ENCODE measurements at places on chromosomes 11 and 22.
A peak's percentile ranks its signal among the peaks of the same experiment; 100 is the strongest.

- no peak overlapping the region for H3K4me3 ChIP-seq
- no peaks in the 10 kb centered on the region for H3K36me3 ChIP-seq
- peaks cover 2% of the 10 kb centered on the region for H3K4me1 ChIP-seq
- no peaks in the 10 kb centered on the region for H3K27me3 ChIP-seq
- no peak for DNase-seq
Measured at GRCh38 chr11:68508425-68508824, 47.9 kb downstream of the PPP6R3 start.

GRCh38 chr22:40524392-40525249 is 111.9 kb downstream of the MRTFA start:
- H3K36me3 ChIP-seq: no peaks in the 10 kb centered on the region
- H3K4me3 ChIP-seq: no peak overlapping the region
- H3K27ac ChIP-seq: no peak overlapping the region
- no peaks in the 10 kb centered on the region for H3K4me1 ChIP-seq

DNA sequence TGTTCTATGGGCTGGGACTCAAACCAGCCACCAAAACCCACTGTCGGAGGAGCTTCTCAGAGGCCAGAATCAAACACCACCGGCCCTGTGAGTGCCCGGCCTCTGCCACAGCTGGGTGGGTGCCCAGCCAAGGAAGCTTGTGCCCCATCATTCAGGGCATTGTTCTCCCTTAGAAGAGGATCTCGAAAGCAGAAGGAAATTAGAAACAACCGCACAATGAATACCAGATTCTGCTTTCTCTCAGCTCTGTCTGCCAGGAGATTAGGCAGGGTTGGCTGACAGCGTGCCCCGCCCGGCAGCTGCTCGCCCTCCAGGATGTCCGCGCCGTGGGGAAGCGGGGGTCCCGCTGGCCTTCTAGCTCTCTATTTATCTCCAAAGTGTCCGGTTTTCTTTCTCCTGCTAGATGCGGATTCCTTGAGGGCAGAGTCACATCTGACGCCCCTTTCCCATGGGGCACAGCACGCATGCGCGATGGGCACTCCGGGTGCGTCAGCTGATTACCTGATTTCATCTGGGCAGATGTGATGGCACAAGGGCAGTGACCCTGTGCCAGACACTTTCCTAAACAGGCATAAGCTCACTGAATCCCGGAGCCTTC is 25.5 kb downstream of the SCGB1A1 start:
- no peak overlapping the region for H3K27ac ChIP-seq
- peaks cover 3% of the 10 kb centered on the region for H3K4me1 ChIP-seq
- no peak overlapping the region for H3K4me3 ChIP-seq
- H3K36me3 ChIP-seq: no peaks in the 10 kb centered on the region

GRCh38 chr11:121435551-121436511 is 16.3 kb upstream of the SORL1 start:
- peaks cover 5% of the 10 kb centered on the region for H3K4me1 ChIP-seq
- DNase-seq: peak; percentile 79
- H3K36me3 ChIP-seq: no peaks in the 10 kb centered on the region
- no peak overlapping the region for H3K4me3 ChIP-seq
- no peak overlapping the region for H3K27ac ChIP-seq

GRCh38 chr11:45743556-45744468 is 61.1 kb upstream of the SLC35C1 start:
- H3K4me1 ChIP-seq: no peaks in the 10 kb centered on the region
- H3K4me3 ChIP-seq: no peak overlapping the region
- no peak for DNase-seq

DNA sequence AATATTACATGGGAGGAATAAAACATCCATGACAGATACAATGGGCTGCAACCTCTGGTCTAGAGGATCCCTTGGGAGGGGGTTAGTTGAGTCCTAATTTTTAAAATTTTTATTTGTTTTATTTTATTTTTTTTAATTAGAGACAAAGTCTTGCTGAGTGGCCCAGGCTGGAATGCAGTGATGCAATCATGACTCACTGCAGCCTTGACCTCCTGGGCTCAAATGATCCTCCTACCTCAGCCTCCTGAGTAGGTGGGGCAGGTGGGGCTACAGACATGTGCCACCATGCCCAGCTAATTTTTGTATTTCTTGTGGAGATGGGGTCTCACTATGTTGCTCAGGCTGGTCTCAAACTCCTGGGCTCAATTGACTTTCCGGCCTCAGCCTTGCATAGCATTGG is 43.1 kb downstream of the FDX1 start:
- no peak overlapping the region for H3K27ac ChIP-seq
- no peaks in the 10 kb centered on the region for H3K27me3 ChIP-seq
- no peak for DNase-seq
- no peaks in the 10 kb centered on the region for H3K36me3 ChIP-seq
- no peak overlapping the region for H3K4me3 ChIP-seq
